ENCODE measurements at places on chromosomes 1 and 21.
A peak's percentile ranks its signal among the peaks of the same experiment; 100 is the strongest.

GRCh38 chr1:203625628-203626019 is 1.0 kb upstream of the ATP2B4 start:
- peak; percentile 81 for DNase-seq

GRCh38 chr1:44283524-44284173 is 70.4 kb downstream of the DMAP1 start:
- no peak for DNase-seq

- DNase-seq: no peak
Observed at GRCh38 chr1:152768847-152769533, 6.0 kb upstream of the LCE1F start.

GRCh38 chr1:51518033-51518585 is 957 bp downstream of the EPS15 start:
- peak; percentile 50 for DNase-seq

- no peak for DNase-seq
Observed at GRCh38 chr1:198633675-198634121, 5.1 kb upstream of the PTPRC start.

GRCh38 chr1:235783148-235783776 is 83.4 kb downstream of the LYST start:
- DNase-seq: no peak

Data from ureter (tissue), 1 donor.